ENCODE measurements at places on chromosomes 12 and 14.
A peak's percentile ranks its signal among the peaks of the same experiment; 100 is the strongest.

DNA sequence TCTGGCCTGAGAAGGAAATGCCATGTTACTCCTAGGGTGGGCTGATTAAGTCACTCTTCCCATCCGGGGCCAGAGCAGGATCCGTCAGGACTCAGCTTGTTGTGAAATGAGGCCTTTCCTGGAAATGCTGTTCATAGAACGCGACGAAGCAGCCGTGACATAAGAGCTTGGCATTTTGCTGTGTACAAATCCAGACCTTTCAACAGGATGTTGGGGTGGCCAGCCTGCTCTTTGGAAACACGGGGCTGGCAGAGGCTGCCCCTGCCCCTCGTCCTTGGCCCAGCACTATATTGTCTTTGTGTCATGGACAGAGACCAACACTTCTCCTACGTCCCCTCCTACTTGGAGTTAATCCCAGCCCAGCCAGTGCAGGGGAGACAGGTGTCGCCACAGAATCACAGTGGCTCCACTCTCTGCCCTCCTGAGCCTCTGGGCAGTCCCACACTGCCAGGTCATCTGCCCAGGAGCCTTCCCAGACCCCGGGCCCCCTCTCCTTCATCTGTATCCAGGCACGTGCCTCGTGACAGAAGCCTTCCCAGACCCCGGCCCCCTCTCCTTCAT is 18.6 kb upstream of the EIF5 start:
- no peak for DNase-seq

- DNase-seq, result no peak
These were observed 90.0 kb downstream of the SLC25A21 start for GRCh38 chr14:37082449-37082848.

DNA sequence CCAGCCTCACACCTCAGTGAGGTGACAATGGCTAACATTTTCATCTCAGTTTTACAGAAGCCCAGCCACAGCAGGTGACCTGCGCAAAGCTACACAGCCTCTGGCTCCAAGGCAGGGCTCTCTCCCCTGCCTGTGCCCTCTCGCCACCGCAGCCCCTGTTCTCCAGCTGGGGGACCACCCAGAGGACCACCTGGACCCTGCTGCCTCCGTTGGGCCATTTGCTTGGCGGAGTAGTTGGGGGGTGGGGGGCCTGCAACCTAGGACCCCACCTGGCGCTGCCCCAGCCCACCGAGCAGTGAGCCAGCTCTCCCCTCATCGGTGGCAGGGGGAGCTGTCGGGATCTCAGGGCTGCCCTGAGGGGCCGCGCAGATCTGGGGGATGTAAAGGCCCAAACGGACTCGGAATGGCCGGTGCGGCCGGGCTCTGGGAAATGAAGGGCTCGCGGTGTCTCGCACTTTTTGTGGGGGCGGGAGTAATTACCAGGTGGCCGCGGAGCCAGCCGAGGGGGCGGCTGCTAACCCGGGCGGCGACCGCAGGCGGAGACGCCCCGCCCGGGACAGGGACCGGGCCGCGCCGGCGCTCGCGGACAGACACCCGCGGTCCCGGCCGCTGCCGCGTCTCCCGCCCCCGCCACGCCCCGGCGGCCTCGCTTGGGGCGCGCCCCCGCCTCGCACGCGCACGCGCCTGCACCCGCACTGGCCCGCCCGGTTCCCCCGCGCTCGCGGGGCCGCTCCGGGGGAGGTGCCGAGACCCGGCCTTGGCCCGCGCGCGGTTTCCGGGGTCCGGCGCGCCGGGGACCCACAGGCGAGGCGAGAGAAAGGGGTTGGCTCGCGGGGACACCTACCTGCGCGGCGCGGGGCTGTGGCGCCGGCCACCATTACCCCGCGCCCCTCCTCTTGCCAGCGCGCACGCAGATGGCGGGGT is 8.6 kb upstream of the GPR68 start:
- peak; percentile 51 for DNase-seq

DNA sequence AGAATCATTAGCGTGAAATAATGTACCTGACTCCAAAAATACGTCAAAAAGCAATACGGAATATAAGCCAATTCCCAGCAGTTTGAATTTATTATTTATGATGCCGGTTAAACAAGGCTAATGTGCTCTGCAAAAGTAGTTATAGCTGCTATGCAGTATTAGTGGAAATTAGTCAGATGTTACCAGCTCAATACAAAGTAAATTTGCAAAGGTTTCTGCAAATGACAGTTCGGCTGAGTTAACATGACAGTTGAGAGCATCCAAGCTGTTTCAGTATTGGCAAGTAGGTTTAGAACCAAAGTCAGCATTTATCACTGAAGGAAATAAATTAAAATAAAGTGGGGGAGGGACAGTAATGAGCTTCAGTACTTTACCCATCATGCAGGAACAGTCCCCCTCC is 1665.8 kb upstream of the FLRT2 start:
- DNase-seq, result no peak

- no peak for DNase-seq
These were observed 5.7 kb downstream of the GNG2 start for GRCh38 chr14:51865953-51866747.

DNA sequence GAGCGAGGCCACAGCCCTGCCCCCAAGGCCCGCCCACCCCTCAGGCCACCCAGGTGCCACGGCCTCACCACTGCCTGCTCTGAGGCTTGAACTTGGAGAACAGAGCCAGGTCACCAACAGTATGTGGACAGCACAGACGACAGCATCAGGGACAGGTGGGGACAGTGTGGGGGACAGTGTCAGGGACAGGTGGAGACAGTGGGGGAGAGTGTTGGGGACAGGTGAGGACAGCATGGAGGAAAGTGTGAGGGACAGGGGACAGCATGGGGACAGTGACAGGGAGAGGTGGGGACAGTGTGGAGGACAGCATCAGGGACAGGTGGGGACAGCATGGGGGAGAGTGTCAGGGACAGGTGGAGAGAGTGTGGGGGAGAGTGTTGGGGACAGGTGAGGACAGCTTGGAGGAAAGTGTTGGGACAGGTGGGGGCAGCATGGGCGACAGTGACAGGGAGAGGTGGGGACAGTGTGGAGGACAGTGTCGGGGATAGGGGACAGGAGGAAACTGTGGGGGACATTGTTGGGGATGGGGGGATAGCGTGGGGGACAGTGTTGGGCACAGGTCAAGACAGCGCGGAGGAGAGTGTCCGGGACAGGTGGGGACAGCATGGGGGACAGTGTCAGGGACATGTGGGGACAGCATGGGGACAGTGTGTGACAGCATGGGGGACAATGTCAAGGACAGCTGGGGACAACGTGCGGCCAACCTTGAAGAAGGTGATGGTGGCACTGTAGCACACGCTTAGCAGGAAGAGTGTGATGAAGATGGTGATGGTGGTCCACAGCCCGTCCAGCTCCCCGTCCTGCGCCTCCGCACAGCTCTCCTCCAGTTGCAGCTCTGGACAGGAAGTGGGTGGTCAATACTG is 114.9 kb downstream of the TMEM121 start:
- no peak for DNase-seq
